ENCODE measurements at places on chromosomes 1 and 21.

GRCh38 chr21:31967334-31967733, 94.5 kb downstream of the HUNK start:
- no peak for DNase-seq

DNA sequence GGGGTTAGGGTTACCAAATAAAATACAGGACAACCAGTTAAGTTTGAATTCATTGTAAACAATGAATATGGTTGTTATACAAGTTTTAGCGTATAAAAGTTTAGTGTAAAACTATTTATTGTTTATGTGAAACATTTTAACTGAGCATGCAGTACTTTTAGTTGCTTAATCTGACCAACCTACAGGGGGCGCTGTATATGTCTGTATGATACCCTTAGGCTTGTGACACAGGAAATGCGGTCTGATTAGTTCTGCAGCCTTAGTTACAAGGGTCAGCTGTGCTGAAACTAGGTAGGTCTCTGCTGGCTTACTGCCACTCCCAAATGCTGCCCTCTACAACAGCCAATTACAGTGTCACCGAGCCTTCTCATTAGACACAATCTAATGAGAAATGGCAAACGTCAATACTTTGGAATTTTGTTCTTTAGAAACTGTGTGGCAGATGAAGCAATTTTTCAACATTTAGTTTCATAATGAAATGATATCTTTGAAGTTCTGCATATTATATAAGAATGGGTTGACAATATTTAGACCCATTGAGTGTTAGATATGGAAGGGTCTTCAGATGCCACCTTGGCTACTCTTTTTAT, 56.2 kb downstream of the NTNG1 start:
- DNase-seq, result no peak

GRCh38 chr1:205520709-205521108, 16.2 kb downstream of the CDK18 start:
- no peak for DNase-seq

- DNase-seq, result no peak
These were observed 1.9 kb downstream of the FTCD start for GRCh38 chr21:46153247-46154154.

- no peak for DNase-seq
These were observed 11.5 kb downstream of the ARHGEF16 start for GRCh38 chr1:3465935-3466321.

GRCh38 chr1:177975588-177976495, 6.0 kb upstream of the SEC16B start:
- DNase-seq, result no peak

- no peak for DNase-seq
These were observed 55.9 kb downstream of the NENF start for GRCh38 chr1:212488436-212489283.

DNA sequence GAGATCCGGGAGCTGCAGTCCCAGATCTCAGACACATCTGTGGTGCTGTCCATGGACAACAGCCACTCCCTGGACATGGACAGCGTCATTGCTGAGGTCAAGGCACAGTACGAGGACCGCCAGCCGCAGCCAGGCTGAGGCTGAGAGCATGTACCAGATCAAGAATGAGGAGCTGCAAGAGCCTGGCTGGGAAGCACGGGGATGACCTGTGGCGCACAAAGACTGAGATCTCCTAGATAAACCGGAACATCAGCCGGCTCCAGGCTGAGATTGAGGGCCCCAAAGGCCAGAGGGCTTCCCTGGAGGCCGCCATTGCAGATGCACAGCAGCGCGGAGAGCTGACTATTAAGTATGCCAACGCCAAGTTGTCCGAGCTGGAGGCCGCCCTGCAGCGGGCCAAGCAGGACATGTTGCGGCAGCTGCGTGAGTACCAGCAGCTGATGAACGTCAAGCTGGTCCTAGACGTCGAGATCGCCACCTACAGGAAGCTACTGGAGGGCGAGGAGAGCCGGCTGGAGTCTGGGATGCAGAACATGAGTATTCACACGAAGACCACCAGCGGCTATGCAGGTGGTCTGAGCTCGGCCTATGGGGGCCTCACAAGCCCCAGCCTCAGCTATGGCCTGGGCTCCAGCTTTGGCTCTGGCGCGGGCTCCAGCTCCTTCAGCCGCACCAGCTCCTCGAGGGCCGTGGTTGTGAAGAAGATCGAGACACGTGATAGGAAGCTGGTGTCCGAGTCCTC, 25.5 kb downstream of the ETV3L start:
- no peak for DNase-seq

DNA sequence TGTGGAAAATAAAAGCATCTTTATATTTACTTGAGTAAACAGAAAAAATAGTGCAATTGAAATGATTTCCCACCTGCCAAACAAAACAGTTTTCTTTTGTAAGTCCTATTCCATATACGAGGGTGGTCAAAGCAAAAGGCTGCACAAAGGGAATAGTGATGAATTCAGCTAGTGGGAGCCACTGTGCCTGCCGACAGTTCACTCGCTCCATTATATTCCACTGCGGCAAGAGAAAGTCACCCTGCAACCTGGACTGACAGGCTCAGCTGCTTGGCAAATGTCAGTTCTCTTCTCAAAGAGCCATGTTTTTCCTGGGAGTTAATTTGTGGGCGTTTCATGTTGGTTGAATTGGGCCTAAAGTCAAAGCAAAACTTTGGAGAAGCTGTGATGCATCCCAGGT, 145.4 kb downstream of the LMO4 start:
- DNase-seq, result no peak

GRCh38 chr1:151210830-151211229, 12.5 kb downstream of the PIP5K1A start:
- DNase-seq, result no peak

All from activated CD4-positive, alpha-beta T cell treated with anti-CD3 and anti-CD28 coated beads for 24 hours (primary cell).